ENCODE measurements at places on chromosomes 5 and 9.

GRCh38 chr5:30209755-30210154 lies 983.7 kb upstream of the CDH6 start:
- no peak for DNase-seq

GRCh38 chr9:87063871-87064270 lies 116.6 kb upstream of the GAS1 start:
- peak; percentile 90 for DNase-seq

DNA sequence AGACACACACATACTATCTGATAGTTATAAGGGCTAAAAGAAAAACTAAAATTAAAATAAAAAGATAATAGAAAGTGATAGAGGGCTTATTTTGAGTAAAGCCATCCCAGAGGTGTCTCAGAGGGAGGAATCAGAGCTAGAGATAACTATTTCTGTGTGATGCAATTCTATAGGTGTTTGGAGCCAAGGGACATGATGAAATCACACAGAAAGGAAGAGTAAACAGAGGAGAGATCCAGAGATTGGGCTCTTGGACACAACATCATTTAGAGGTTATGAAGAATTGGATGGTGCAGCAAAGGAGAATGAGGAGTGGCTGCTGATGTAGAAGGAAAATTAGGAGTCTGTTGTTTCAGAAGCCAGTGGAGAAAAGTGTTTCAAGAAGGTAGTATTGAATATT lies 393.5 kb downstream of the DIRAS2 start:
- no peak for DNase-seq

GRCh38 chr5:180120237-180121101 lies 48.9 kb upstream of the RNF130 start:
- DNase-seq, result no peak

- peak; percentile 68 for DNase-seq
These were observed 2.8 kb upstream of the OR2V1 start for GRCh38 chr5:181133610-181134231.

DNA sequence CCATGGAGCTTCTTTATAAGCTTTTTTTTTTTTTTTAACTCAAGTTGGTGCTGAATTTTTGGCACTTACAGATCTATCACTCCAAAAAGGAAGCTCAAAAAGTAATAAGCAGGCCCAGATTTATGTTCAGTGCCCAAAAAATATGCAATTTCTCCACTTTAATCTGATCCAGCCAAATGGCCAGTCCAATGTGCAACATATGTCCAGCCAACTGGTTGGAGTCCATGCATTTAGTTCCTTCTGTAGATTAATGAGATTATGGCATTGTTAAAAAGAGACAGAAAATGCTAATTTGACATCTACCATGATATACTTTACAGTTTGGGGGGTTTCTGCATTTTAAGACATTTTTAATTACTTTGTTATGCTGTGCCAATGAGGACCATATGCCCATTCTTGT lies 129.5 kb downstream of the SLC1A3 start:
- no peak for DNase-seq

- no peak for DNase-seq
These were observed 39.0 kb upstream of the DMXL1 start for GRCh38 chr5:119031905-119032304.

DNA sequence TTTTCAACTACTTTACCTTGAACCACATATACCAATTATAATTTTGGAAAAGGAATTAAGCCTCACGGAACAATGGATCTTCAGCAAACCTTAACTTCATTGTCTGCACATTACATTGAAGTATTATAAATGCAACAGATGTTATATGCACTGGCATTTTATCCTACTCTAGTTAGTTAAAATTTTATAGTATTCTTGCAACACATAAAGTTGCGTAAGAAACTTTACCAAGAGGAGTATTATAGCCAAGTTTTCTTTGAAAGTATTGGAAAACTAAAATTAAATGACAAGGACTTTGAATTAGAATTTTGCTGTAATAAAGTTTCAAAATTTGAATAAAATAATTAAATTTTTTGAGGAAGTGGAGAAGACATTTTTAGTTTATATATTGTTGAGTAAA lies 63.4 kb upstream of the SREK1 start:
- no peak for DNase-seq

GRCh38 chr9:21154018-21154608 lies 12.3 kb downstream of the IFNA21 start:
- peak; percentile 39 for DNase-seq

Measured in choroid plexus epithelial cell (primary cell).